Right renal cortex interstitium (tissue), 3 donors: ENCODE measurements at places on chromosomes 2 and 18.

DNA sequence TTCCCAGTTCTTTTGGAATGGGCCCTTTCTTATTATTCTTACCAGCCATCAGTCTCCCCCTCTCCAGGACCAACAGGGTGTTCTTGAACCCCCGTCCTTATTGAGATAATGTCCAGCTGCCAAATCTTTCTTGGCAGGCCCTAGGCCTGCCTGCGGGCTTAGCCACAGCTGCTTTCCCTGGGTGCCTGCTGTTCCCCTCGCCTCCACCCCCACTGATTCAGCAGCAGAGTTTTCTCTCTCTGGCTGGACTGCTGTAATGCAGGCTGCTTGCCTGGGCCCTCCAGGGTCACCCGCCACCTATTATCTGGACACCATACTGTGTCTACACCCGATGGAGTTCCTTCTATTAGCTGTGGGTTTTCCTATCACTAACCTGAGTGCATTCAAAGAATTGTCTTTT is 395.4 kb upstream of the ATP5MC3 start:
- DNase-seq: no peak

GRCh38 chr2:183505911-183506310 is 381.7 kb downstream of the NUP35 start:
- DNase-seq: no peak

GRCh38 chr18:54742659-54743604 is 85.3 kb upstream of the RAB27B start:
- no peak for DNase-seq

DNA sequence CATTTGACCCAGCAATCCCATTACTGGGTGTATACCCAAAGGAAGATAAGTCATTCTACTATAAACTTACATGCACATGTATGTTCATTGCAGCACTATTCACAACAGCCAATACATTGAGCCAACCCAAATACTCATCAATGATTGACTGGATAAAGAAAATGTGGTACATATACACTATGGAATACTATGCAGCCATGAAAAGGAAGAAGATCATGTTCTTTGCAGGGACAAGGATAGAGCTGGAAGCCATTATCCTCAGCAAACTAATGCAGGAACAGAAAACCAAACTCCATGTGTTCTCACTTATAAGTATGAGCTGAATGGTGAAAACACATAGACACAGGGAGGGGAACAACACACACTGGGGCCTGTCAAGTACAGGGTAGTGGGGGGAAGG is 226.7 kb upstream of the HNMT start:
- no peak for DNase-seq

DNA sequence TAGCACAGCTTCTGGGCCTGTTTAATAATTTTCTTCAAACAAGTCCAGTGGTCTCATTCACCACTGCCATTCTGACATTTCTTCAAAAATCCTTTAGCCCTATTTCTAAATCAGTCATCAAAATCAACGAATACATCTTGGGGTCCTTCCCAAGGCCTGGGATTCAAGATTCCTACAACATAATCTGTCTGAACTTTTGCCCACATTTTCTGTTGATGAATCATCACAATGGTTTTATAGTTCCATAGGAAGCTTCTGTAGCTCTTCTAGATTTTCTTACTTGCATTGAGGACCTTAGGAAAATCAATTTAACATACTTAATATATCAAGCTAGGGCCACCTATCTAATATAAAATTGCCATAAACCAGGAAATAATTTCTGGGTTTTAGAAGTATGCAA is 811.8 kb upstream of the ACVR2A start:
- no peak for DNase-seq

DNA sequence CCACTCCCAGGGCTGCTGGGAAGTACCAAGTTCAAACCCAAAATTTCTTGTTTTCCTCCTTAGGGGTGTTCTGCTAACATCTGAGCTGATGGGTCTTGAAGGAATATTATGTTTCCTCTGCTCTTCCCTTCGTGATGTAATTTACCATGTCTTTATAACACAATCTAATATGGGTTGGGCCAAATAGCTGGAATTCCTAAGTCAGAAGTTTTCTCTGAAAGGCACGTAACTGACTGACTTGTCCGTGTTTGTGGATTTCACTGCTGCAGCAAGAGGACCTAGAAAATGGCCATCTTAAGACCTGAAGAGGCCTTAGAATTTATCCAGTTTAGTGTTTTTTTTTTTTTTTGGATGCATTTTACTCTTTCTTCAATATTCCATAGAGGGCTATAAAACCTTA is 256.7 kb downstream of the DCDC2C start:
- DNase-seq: no peak

- no peak for DNase-seq
Observed at GRCh38 chr2:207176247-207176646, 10.5 kb upstream of the KLF7 start.

GRCh38 chr2:187799601-187800000 is 245.4 kb upstream of the TFPI start:
- no peak for DNase-seq

GRCh38 chr2:162908567-162908966 is 70.0 kb upstream of the KCNH7 start:
- DNase-seq: no peak

- DNase-seq: peak; percentile 41
Observed at GRCh38 chr2:126655500-126656430, at the start of gene GYPC. Gene GYPC, plus strand, starts transcription at chr2:126656158. Its CDS starts 106 bp downstream, at chr2:126656264.

DNA sequence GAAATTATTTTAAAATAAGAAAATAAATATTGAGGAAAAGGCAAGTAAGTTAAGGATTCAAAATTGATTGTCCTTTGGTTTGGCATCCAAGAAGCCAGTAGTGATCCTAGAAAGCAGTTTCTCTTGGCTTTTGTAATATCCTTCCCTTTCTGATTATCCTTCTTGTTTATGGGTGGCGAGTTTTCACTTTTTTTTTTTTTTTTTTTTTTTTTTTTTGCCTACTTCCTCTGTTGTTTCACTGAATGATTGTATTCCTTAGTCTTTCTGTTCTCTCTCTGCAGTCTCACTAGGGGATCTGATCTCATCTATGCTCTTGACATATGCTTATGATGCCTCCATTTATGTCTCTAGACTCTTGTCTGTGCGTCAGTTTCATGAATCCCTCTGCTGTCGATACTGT is 4.2 kb downstream of the NAPG start:
- DNase-seq: no peak

GRCh38 chr2:188079196-188079595 is 212.5 kb upstream of the GULP1 start:
- DNase-seq: no peak

GRCh38 chr2:9082158-9082557 is 78.7 kb upstream of the MBOAT2 start:
- DNase-seq: no peak

DNA sequence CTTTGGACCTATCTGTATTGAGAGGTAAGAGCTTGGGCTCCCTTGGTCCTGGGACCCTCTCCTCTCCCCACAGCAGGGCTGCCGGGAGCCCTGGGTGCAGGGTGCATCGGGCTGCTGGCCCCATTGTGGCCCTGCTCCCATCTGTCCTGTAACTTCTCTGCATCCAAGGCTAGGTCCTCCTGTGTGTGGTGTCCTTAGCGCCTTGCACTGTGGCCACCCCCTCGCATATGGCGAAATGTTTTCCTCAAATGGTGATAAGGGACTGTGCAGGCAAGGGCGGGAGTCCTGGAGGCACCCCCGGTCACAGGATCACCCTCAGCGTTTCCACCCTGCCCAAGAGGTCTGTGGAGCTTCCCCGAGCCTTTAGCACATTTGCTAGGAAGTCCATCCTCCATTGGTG is 208.2 kb downstream of the SH3RF3 start:
- no peak for DNase-seq

- no peak for DNase-seq
Observed at GRCh38 chr2:123095219-123095835, 929.8 kb upstream of the CNTNAP5 start.

- DNase-seq: no peak
Observed at GRCh38 chr2:216860426-216861137, 718 bp upstream of the TNP1 start.

DNA sequence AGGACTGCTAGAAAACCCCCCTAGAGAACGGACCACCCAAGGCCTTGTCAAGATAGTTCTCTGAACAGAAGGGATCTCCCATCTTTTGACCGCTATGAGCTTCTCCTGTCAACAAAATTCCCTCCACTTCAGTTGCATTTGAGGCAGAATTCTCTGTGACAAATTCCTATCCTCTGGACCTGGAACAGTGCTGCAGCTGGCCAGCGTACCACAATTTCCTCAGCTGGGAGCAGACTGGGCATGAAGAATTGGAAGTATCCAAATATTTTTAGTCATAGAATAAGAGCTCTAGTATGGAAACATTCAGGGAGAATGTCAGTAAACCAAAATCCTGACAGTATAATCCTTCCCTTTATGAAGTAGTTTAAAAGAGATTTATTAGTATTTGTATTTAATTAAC is 147.1 kb upstream of the BOD1L2 start:
- DNase-seq: no peak

GRCh38 chr2:129908721-129909373 is 70.6 kb upstream of the RAB6C start:
- no peak for DNase-seq
